NCI-H1694 treated with DMSO at 0.1 percent for 48 hours (cell line): ENCODE measurements at places on chromosomes 11 and 22.

GRCh38 chr22:19988965-19989724, 27.5 kb downstream of the ARVCF start:
- DNase-seq: no peak

- DNase-seq: no peak
These were observed 90.4 kb downstream of the HIPK3 start for GRCh38 chr11:33347490-33348125.

DNA sequence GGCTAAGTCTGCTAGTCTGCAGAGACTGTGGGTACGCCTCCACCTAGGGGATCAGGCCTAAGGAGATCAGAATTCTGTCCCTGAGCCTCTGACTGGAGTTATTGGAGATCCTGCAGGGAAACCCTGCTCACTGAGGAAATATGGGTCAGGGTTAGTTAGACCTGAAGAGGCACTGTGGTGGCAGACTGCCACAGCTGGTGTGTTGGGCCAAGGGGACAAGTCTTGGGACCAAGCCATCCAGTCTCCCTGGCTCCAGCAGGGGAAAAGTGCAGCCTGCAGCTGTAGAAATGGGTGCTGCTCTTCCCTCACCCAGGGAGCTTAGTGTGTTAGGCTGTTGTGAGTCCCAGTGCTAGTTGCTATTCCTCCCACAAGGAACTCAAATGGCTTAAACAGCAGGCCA, 334.8 kb upstream of the LARGE1 start:
- no peak for DNase-seq

GRCh38 chr11:2701230-2701629, 1.4 kb upstream of the KCNQ1OT1 start:
- DNase-seq: no peak

- no peak for DNase-seq
These were observed 154.4 kb downstream of the BBOX1 start for GRCh38 chr11:27194976-27195375.

DNA sequence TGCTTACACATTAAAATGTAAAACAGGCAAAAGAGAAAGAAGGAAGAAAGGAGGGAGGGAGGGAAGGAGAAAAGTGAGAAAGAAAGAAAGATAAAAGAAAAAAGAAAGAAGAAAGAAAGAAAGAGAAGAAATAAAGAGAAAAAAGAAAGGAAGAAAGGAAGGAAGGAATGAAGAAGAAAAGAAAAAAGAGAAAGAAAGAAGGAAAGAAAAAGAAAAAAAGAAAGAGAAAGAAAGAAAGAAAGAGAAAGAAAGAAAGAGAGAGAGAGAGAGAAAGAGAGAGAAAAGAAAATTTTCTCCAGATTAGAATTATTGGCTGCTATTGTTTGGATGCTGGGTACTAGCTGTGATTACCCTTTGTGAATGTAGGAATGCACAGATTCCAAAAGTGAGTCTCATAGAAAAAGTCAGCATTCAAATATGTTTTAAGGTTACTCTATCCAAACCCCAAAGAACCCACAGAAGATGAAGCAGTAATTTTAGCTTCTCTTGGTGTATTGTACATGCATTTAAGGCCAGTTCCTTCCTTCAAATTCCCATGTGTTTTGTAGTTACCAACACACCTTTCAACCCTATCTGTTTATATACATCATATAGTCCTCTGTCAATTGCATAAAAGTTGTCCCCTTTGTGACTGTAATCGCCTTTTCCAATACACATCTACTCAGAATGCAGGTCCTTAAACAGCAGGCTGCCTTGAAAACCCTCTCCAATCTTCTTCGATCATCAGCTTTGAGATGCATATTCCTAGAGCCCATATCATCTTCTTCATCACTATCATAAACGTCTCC, 789 bp upstream of the FAM111A start:
- no peak for DNase-seq

DNA sequence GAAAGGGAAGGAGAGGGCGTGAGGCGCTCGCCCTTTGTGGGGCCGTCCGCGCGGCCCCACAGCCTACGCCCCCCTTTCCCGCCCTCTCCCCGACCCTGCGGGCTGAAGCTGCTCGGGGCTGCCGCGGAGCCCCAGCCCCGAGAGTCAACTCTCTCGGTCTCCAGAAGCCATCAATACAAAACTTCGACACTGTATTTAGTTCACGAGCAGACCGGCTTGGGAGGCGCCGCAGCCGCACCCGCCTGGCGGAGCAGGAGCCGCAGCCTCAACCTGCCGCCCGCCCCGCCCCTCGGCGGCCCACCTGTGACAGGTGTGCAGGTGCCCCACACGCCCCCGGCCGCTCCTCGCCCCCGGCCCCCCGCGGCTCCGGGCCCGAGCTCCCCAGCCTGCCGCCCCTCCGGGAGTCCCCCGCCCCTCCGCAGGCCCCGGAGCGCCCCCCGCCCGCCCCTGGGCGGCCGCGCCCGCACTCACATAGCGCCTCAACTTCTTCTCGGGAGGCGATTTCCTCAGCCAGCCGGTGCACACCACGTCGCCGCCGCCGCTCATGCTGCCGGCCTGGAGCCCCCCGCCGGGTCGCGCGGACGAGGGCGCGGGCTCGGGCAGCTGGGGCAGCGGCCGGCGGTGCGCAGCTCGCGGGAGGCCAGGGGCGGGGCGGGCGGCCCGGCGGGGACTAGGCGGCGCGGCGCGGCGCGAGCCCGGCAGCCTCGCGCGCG, at the start of gene GAB2:
Gene GAB2 (minus strand): TSS at position 646 of the 713 bp plus-strand sequence. CDS start 100 bp downstream, at position 546.
- DNase-seq: no peak
